Activated T-cell treated with anti-CD3 and anti-CD28 coated beads, Interleukin-2, amount 50 U/mL, for 48 hours (primary cell): ENCODE measurements at places on chromosomes 13 and 19.

- no peak for DNase-seq
Observed at GRCh38 chr13:72290962-72291681, 424.1 kb upstream of the DACH1 start.

GRCh38 chr13:24264976-24265375 is 44.4 kb upstream of the C1QTNF9 start:
- peak; percentile 85 for DNase-seq

DNA sequence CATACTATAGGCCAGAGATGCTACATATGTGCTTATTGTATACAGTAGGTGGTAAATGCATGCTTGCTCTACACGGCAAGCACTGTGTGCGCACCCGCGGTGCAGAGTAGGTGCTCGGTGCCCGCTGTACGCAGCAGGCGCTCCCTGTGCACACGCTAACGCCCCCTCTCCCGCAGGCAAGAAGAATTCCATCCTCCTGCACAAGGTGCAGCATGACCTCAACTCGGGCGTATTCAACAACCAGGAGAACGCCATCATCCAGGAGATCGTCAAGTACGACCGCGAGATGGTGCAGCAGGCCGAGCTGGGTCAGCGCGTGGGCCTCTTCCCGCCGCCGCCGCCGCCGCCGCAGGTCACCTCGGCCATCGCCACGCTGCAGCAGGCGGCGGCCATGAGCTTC is 17.7 kb downstream of the POLRMT start:
- no peak for DNase-seq

DNA sequence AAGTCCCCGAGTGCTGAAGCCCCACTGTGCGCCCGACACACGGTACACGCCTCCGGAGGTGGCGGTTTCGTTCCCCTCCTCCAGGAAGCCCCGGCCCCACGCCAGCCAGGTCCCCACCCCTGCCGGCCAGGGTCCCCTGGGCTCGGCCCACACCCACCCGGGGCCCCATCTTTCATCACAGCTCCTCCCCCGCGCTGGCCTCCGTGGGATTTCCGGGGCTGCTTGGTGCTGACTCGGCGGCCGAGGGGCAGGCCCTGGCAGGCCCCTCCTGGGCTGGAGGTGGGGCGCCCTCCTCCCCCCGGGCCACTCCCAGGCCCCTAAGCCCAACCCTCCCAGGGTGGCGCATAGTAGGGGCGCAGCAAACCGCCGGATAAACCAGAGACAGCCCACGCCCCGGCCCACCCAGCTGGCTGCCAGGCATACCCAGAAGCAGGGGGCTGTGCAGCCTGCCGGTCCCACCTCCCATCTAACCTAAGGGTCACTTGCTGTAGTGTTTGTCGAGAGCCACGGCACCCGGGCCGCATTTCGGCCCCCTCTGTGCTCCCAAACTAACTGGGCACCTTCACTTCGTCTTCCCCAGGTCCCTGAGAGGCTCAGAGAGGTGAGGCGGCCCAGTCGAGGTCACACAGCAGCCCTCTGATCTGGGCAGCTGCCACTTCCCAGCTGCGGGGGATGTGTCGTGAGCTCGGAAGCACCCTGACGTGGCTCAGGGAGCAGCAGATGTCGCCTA is 6.6 kb downstream of the ZBTB7A start:
- peak; percentile 71 for DNase-seq

GRCh38 chr13:70814684-70815083 is 706.4 kb upstream of the KLHL1 start:
- no peak for DNase-seq
